ENCODE measurements at places on chromosomes 11 and 22.

DNA sequence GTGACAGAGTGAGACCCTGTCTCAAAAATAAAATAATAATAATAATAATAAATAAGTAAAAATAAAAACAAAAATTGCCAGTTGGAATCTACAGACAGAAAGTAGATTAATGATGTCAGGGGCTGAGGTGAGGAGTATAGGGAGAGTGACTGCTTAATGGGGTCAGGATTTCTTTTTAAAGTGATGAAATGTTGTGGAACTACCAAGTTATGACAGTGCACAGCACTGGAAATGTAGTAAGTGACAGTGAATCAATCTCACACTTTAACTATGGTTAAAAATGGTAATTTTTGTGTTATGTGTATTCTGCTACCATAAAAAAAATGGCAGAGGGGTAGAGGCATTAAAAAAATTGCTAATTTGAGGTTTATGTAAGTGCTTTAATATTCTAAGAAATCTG, 87.2 kb downstream of the ATG16L2 start:
- DNase-seq, result no peak

- no peak for DNase-seq
Observed at GRCh38 chr22:29393019-29393608, 4.7 kb upstream of the AP1B1 start.

GRCh38 chr11:18463439-18463838, 7.8 kb downstream of the LDHAL6A start:
- no peak for DNase-seq

DNA sequence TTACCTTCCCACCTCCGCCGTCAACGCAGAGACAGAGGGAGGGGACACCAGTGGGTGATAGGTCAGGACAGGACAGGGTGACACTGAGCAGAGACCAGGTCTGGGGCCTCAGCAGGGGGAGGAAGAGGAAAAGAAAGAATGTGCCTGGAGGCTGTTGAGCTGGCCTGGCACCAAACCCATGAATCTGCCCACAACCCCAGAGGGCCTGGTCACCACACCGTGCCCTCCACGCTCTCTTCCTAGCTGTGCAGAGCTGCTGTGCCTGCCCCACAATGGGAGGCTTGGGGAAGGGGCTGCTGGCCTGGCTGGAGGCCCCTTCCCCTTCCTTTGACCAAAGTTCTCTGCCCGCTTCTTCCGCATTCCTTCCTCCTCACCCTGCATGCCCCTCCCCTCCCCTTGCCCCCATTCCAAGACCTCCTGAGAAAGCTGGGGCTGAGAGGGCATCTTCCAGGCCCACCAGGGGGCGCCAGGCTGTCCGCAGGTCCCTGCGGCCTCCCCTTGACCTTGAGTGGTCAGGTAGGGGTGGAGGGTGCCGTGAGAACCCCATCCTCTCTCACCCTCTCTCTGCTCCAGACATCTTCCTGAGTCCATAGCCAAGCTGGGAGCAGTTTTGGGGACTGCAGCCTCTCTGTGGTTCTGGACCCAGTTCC, 11.0 kb upstream of the CACNA1I start:
- DNase-seq, result no peak

GRCh38 chr11:116644201-116644940, 128.4 kb downstream of the BUD13 start:
- no peak for DNase-seq

DNA sequence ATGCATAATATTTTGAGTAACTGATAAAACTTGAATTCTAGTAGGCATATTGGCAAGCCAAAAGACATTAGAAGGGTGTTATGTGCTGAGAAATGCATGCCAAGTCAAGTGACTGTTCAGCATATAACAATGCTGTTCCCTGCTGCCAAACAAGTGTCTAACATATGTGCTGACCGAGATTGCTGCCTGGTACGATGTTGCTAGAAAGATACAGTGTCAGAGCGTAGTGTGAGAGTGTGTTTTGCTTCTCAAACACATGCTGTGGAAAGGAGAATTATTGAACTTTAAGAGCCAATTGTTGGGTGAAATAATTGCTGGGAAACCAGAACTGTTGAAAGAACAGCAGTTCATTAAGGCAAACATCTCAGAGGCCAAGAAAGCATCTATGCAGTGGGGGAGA, 71.3 kb upstream of the GRIA4 start:
- no peak for DNase-seq

DNA sequence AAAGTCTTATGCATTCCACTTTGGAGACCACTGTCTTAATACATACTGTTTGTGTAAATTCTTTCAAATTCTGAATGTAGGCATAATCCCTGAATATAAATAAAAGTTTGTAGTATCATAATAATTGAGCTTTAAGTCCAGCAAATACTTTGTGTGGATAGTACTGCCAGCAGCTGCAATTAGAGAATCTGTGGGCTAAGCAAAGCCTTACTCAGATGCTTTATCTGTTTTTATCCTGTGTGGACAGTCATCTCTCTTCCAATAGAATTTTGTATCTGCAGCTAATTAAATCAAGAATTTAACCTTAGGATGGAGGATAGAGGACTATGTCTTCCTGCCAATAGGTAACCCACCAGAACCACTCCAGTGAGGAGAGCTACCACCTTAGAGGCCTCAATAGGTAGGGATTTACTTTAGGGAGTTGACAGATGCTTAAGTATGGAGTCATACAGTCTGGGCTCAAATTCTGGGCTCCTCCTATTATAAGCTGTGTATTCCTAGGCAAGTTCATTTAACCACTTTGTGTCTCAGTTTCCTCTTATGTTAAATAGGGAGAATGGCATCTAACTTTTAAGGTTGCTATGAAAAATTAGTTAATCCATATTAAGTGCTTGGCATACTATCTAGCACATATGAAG, 71.1 kb downstream of the STIM1 start:
- DNase-seq, result no peak

DNA sequence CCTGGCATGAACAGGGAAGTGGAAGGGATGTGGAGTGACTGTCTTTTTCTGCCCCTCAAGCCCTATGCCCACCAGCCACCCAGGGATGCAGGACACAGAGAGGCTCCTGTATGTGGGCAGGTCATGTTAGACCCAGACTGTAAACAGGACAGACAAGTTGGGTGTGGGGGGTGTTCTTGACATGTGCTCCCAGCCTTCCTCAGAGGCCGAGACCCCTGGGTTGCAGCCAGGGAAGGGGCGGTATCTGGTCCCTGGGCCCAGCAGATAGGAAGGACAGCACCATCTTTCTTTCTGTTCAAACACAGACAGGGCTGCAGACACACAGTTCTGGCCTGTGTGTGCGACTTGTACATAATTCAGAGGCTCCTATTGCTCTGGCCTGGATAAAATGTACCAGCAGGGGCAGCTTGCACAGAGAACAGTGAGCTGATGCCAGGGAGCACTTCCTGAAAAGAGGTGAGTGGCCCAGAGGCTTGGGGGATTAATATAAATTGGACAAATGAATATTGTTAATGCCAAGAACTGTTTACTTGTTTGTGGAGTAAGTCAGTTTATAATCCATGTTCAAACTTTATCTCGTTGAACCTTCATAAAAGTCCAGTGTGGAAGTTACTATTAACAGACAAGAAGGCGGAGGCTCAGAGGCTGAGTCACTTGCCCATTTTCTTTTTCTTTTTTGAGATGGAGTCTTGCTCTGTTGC, 16.6 kb downstream of the GDPD5 start:
- DNase-seq, result no peak

DNA sequence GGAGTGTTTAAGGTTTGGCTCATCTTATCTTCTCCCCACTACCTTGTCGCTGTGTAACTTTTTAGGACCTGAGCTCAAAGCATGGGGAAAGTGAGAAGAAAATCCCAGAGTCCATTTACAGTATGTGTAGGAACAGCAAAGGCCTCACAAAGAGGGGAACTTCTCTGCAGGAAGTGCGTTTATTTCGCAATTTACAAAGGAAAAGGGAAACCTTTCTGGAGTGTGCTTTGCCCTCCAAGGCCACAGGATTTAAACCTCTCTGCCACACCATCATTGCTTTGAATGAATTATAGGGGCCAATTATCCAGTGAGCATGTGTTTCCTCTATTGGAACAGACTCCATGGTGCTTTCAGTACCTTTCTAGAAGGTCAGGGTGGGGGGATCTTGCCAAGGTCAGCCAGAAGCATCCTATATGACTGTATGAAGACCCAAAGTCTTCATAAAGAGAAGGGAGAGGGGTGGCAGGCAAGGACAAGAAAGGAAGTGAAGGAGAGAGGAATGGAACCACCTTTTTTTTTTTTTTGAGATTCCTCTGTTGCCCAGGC, 68.1 kb upstream of the LMO2 start:
- no peak for DNase-seq

GRCh38 chr11:36155770-36156160, 133.5 kb downstream of the COMMD9 start:
- no peak for DNase-seq

- DNase-seq, result no peak
Observed at GRCh38 chr11:59666969-59667368, 1.9 kb downstream of the PATL1 start.

DNA sequence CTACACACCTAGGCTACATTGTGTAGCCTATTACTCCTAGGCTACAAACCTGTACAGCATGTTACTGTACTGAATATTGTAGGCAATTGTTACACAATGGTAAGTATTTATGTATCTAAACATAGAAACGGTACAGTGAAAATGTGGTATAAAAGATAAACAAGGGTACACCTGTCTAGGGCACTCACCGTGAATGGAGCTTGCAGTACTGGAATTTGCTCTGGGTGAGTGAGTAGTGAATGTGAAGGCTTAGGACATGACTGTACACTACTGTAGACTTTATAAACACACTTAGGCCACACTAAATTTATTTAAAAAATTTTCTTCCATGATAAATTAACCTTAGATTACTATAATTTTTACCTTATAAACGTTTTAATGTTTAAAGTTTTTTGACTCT, 171.7 kb upstream of the NCAM1 start:
- no peak for DNase-seq

- DNase-seq, result no peak
Observed at GRCh38 chr22:42648368-42649245, 585 bp downstream of the CYB5R3 start.

DNA sequence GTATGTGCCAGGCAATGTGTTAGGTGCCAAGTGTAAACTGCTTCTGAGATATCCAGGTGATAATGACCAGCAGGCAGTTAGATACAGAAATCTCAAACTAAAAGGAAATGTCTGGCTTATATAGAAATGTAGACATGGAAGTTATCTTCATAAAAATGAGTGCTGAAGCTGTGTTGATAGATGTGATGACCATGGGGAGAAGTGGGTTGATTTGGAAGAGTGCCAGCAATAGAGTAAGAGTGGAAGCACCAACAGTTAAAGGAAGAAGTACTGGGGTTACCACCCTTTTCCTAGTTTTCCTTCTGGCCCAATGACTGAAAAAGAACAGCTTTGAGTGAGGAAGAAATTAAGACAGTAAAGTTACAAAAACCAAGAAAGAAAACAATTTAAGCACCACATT, 68.5 kb downstream of the C2CD3 start:
- DNase-seq, result no peak

DNA sequence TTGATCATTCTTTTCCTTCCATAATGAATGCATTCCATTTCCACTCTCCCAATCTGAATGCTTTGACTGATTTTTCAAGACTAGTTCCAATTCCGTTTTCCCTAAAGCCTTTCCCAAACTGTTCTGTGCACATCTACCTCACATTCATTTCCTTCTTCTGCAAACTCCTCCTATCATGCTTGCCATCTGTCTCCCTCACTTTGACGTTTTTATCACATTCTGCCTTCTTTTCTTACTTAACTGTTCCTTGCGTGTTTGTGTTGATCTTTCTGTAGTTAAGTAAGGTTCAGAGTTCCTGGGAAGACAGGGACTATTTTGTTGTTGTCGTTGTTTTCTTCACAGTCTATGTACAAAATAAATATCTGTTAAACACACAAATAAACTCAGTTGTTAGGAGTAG, 179.0 kb downstream of the NXPE2 start:
- no peak for DNase-seq

DNA sequence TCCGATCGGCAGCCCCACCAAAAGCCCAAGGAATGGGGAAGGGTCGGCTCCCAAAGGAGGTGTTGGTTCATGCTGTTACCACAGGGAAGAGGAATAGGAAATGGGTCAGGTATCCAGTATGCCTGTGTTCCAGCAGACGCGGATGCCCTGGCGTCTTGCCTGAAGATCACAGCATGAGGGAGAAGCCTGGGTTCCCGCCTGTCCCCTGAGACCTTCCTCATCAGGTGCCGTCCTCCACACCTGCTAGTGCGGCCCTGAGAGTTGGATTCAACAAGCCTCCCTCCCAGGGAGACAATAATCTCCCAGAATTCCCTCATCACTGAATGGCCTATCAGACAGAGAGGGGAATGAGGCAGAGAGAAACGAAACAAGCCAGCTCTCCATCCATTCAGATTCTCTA, 92.2 kb downstream of the SPATA19 start:
- no peak for DNase-seq

DNA sequence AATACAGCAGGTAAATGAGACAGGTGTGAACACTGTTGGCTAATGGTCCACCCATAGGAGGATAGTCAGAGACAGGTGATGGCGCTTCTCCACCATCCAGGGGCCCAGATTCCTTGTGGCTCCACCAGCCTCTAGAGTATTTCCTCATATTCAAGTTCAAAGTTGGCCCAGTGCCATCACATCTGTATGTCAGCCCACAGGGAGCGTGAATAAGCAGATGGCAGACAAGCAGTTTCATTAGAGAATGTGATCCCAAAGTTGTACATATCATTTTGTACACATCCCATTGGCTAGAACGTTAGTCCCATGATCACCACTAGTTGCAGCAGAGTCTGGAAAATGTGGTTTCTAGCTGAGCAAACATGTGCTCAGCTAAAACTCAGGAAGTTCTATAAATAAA, 11.0 kb upstream of the CWF19L2 start:
- no peak for DNase-seq

DNA sequence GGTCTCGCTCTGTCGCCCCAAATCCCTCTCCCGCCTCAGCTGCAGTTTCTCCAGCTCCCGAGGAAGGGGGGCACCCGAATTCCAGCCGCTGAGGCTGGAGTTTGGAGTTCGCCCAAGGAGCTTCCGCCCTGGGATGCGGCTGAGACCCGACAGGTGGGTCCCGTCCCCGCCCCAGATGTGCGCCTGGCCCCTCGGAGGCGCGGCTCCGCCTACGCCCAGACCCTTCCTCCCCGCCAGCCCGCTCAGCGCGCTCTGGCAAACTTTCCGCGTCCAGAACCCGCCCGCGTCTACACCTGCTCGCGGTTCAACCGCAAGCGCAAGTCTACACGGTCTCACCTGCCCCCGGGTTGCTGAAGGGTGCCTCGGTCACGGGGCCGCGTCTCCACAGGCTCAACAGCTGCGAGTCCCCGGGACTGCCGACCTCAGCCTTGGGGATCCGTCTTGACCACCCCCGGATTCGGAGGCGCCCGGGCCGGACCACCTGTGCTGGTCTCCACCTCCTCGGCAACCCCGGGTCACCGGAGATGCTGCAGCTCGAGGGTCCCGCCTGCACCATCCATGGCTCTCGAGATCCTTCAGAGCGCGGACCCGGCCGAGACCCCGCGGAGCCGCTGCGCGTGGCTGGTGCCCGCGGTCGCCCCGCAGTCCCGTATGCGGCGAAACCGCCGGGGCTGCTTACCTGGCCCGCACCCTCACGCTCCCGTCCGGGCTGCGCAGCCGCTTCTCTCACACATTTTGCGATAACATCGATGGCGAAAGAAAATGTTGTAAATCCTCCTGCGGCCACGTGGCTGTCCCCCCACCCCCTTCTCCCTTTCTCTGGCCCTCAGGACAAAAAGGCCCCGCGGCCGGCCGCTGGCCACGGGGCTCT, 63.6 kb downstream of the NFAM1 start:
- DNase-seq, result no peak
